Stimulated activated CD4-positive, alpha-beta T cell treated with anti-CD3 and anti-CD28 coated beads, Interleukin-4, amount 100 ng/mL, for 4 hours (primary cell): ENCODE measurements at places on chromosomes 7 and 10.

DNA sequence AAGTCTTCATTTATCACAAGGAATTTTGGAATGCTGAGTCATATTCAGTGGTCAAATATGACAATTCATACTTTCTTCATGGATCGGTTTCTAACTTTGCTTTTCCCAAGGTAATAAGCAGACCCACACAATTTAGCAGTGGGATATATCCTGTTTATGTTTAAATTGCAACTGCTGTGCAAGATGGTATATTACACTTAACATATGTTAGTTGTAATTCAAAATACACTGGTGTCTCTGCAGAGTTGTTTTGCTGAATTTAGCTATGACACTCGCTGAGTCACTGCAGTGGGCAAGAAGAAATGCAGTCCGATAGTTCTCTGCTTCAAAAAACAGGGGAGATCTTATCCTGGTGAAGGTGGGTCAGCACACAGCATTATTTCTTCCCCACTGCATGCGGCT, 194.8 kb upstream of the PTN start:
- DNase-seq: no peak

DNA sequence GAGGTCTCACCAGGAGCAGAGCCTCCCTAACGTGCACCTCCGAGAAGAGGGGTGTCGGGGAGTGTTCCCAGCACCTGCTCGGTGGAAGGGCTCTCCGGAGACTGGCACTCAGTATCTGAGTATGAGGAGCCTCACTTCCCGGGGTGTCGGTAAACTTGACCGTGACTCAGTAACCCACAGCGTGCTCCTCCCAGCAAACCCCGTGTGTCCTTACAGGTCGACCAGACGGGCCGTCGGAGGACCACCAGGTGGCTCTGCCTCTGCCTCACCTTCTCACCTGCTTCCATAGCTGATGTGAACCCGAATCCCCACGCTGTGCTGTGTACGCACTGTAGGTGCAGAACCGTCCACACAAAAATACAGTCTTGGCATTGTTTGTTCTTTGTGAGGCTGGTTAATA, 29.0 kb upstream of the KNDC1 start:
- no peak for DNase-seq

DNA sequence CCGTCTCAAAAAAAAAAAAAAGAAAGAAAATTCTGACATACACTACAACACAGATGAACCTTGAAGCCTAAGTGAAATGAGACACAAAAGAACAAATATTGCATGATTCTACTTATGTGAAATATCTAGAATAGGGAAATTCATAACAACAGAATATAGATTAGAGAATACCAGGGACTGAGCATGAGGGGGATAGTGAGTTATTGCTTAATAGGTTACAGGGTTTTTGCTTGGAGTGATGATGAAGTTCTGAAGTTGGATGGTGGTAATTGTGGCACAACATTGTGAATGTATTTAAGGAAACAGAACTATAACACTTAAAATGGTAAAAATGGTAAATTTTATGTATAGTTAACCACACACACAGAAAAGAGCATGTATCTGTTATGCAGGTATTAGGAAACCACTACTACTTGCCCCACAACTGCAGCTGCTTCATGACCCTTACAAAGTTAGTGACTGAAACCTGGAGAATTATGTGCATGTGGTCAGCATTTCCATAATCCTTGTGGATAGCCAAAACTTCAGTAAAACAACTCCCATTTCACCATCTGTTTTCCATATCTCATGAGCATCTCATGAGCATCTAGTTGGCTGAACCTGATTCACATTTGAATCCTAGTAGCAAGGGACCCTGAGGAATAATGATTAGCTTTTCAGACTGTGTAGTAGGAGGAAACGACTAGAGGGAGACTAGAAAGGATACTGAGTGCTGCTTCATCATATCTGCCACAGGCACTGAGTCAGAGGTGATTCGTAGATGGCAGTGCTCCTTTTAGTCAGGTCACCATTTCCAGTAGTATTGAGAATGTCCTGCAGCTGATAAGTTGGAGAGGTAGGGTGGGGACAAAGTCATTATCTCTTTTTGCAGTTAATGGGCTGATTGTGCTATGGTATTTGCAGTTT, 26.3 kb downstream of the SAMD8 start:
- DNase-seq: no peak

- no peak for DNase-seq
Observed at GRCh38 chr10:127299956-127300689, 103.7 kb upstream of the INSYN2A start.

- no peak for DNase-seq
Observed at GRCh38 chr10:3248526-3249306, 76.1 kb upstream of the PITRM1 start.

DNA sequence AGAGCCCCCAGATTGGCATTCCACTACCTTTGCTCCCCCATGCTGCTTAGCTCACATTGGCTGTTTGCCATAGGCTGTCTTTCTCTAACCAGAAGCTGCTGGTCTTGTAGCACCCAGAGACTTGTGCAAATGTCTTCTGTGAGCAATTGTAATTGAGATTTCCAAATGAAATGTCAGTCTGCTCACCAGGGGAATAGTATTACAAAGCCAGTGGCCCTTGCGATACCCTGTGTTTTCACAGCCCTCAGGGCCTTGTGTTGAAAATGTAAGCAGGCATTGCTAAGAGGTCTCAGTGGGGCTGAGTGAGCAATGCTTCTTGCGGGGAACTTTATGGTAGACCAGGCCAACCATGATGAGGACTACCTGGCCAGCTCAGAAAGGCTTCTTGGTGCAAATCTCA, 746.5 kb downstream of the LRMDA start:
- DNase-seq: no peak

DNA sequence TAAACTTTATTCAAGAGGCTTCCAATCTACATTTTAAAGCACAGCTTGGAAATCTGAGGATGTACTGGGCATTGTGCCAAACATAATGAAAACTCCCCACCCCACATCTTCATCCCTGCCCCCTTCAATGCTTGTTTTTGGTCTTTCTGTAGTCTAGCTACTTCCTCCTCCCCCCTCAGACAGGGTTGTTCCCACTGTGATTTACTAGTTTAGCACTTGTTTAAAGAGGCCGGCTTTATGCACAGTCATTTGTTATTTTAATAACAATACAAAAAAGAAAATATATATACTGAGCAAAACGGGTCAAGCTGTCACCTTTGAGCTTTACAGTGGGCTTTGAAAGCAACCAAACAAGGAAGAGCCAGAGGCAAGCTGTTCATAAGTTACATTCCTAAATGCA, 132.6 kb downstream of the CHRM2 start:
- no peak for DNase-seq

- DNase-seq: no peak
Observed at GRCh38 chr10:73649876-73650536, 5.8 kb downstream of the SYNPO2L start.

GRCh38 chr10:89846281-89846630, 144.9 kb downstream of the KIF20B start:
- no peak for DNase-seq

DNA sequence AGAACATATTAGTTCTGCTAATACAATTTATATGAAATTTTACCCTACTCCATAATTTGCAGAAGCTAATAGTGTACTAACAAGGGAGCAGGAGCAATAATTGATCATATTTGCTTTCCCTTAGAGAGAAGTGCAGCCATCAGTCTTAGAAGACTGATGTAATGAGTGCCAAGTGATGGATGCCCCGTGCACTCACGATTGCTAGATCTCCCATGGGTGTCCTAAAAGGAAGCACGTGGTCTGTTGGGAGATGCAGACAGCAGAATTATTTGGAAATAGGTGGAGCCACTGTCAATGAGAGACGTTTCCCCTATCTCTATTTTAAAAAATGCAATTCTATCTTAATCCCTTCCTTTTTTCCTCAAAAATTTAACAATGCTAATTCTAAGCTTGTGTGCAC, 772.2 kb upstream of the C7orf33 start:
- no peak for DNase-seq

GRCh38 chr10:76130892-76131291, 699.5 kb downstream of the LRMDA start:
- no peak for DNase-seq

DNA sequence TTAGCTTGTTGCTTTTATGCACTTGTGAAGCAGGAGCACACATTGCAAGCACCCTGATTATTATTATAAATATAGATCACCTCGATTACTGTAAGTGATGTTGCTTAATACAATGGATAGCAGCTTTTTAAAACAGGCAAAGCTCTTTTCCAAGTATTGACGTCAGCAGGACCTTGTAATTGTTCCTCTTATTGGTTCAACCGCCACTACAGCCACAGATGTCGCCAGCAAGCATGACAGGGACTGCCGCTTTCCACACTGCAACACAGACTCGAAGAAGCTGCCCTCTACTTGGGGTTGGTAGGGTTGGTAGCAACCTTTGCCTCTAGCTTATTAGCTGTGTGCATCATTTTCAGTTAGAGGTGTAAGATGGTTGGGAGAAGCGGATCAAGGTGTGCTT, 167.6 kb downstream of the ZNF365 start:
- no peak for DNase-seq

DNA sequence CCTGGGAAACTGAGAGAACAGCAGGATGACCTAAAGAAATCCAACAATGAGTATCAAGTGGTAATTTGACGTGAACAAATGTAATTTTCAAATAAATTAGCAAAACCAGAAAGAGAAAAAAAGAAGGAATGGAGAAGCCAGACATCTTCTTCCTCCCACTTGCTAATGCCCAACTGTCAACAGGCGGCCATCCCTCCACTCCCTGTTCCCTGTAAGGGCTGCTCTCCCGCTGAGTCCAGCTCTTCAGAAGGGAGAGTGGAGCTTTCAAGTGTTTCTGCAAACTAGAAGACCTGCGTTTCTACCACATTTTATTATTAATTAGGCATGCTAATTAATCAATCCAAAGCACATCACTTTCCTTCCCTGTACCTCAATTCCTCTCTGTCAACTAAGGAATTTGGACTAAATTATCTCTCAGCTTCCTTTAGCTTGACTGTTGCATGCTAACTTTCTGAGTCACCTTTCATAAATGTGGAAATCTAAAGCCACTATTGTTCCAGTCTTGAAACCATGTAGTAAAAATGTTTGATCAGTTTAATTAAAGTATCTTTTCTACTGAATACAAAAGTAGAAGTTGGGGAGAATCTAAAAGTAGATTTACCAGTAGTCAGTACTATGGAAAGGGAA, 48.4 kb upstream of the CUL1 start:
- DNase-seq: no peak

DNA sequence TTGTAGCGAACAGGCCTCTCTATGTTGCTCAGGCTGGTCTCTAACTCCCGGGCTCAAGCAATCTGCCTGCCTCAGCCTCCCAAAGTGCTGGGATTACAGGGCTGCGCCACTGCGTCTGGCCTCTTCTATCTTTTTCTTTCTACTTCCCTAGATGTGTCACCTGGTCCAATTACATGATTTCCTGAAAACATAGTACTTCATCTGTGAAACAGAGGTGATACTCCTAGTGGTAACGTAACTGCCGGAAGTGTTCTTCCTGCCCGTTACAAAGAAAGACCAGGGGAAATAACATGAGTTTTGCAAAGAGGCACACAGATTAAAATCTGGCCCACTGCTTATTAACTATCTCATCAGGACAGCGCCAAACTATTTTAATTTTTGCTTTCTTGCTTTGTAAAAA, 18.4 kb upstream of the HGF start:
- DNase-seq: no peak

GRCh38 chr7:40492946-40493345, 358.1 kb downstream of the SUGCT start:
- no peak for DNase-seq

DNA sequence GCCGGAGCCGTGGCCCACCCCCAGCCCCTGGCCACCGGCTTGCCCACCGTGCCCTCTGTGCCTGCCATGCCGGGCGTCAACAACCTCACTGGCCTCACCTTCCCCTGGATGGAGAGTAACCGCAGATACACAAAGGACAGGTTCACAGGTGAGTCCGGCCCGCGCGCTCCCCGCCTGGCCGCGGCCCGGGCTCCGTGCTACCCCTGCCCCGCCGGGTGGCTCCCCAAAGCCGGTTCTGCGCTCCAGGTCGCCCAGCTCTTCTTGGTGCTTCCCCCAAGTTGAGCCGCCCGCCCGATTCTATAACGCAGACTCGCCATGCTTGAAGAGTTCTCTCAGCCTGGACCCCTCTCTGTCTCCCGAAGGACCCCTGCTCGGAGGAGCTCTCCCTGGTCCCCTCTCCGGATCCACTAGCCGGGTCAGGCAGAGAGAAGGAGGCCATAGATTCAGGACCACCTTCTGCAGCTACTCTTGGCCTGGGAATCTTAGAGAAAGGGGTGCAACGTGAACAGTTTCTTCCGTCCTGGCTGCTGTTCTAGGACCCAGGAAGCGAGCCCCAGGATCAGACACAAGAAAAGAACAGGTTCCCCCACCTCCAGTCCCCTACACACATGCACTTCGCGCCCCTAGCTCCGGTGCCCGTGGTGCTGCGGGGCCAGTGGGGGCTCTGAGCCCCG, 999 bp downstream of the TLX1 start:
- no peak for DNase-seq

DNA sequence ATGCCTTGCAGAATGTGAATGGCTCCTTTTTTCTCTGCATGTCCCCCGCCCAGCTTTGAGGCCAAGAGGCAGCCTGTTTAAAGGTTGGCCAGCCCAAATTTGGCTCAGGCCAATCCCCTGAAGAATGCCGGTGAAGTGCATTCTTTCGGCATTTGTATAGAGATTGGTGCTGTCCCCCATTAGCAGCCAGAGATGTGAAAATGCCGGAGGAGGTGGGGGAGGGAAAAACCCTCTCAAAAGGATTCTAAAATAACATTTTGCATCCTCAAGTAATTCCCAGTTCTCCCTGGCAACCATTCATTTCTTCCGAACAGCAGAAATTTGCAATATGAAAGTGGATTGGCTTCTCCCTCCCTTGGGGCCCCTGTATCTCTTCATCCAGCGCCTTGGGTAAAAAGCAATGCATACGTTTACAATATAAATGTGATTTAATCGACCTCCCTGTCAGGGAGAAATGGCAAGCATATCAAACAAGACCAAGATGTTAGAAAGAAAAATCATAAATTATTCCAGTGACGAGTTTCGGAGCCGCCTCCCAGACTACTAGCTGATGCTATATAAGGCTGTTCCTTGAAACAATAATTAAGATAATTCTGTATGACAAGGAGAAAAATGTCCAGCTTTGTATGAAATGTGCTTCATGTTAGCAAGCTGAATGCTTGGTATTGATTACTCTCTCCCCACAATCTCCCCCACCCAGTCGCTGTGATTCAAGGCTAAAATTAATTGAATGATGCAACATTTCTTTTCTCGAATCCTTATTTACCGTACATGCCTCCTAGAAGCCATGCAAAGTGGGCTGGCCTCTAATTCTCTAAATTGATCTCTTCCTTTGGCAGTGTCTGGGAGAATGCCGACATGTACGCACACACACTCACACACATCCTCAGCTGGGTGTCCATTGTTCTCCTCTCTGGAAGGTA, 323.7 kb downstream of the RPS24 start:
- no peak for DNase-seq
